ENCODE measurements at places on chromosomes 2 and 18.

GRCh38 chr2:30367232-30368070 is 79.6 kb upstream of the LCLAT1 start:
- no peaks in the 10 kb centered on the region for H3K36me3 ChIP-seq
- H3K4me3 ChIP-seq: no peak overlapping the region
- H3K4me1 ChIP-seq: peaks cover 7% of the 10 kb centered on the region
- H3K27ac ChIP-seq: no peak overlapping the region
- H3K27me3 ChIP-seq: no peaks in the 10 kb centered on the region

DNA sequence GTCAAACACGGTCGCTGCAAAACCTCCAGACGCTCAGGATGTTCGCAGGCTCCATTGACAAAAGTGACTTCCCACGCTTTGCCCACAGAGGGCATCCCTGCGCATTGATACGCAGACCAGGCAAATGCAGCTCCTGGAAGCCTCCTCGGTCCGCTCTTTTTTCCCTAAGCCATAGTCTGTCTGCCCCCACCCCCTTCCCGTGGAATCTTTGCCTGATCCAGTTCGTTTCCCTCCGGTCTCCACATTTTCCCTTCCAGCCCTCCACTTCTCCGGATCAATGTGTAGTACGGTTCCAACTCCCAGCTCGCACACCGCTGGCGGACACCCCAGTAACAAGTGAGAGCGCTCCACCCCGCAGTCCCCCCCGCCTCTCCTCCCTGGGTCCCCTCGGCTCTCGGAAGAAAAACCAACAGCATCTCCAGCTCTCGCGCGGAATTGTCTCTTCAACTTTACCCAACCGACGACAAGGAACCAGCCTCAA is at the start of gene DCC:
DCC (plus strand) TSS at position 307 of the 481 bp plus-strand sequence. CDS start 591 bp downstream, outside the sequence.
- no peak for DNase-seq
- no peaks in the 10 kb centered on the region for H3K27me3 ChIP-seq
- no peak within 1 kb of the TSS for H3K27ac ChIP-seq
- no peak within 1 kb of the TSS for H3K4me3 ChIP-seq

GRCh38 chr2:173719471-173719870 is 245.7 kb downstream of the SP3 start:
- no peak for DNase-seq
- H3K4me1 ChIP-seq: no peaks in the 10 kb centered on the region

DNA sequence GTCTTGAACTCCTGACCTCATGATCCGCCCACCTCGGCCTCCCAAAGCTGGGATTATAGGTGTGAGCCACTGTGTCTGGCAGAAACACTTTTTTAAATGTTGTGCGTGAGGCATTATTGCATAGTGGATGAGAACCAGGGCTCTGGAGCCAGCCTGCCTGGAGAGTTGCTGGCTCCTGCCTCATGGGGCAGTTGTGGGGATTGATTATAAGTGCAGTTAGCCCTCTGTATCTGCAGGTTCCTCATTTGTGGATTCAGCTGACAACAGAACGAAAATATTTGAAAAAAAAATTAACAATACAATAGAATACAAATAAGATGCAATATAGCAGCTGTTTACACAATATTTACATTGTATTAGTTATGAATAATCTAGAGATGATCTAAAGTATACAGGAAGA is 129.4 kb upstream of the EML6 start:
- no peak for DNase-seq
- peaks cover 13% of the 10 kb centered on the region for H3K36me3 ChIP-seq

DNA sequence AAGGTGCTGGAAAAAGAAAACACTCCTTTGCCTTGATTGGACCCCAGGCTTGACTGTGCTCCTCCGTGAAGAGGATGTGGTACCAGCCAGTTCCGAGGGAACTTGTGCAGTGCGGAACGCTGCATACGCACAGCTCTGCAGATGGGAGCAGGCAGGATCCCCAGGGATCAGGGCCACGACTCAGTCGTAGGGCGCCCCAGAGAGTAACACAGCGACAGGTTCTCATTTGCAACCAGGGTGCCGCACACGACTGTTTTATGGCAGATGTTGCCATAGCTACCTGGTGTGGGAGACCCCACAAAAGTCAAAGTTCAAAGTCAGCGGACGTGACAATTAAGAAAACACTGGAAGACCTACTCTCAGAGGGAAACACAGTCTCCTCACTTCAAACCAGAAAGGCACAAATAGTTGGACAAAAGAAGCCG is 779 bp downstream of the MALL start:
- no peak overlapping the region for H3K4me3 ChIP-seq
- no peaks in the 10 kb centered on the region for H3K4me1 ChIP-seq
- H3K27me3 ChIP-seq: peaks cover 96% of the 10 kb centered on the region
- H3K27ac ChIP-seq: no peak overlapping the region
- no peak for DNase-seq

DNA sequence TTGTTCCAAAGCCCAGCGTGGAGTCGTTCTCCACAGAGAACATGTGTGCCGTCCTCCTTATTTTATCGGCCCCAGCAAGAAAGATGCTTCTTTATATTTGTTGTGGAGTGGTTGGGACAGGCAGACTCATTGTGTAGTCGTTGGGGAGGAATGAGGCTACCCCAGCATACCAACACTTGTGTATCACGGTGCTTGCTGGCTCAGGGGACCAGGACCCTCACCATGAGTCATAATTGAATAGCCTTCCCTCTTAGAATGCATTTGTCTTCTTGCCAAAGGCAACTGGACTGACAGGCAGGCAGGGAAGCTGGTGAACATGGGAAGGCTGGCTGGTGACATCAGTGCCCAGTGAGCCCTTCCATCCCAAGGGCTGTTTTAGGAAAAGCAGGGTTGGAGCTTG is 4.7 kb downstream of the CAPN10 start:
- H3K4me1 ChIP-seq: peaks cover 35% of the 10 kb centered on the region
- no peaks in the 10 kb centered on the region for H3K27me3 ChIP-seq
- no peak overlapping the region for H3K27ac ChIP-seq
- peaks cover 33% of the 10 kb centered on the region for H3K36me3 ChIP-seq
- H3K4me3 ChIP-seq: no peak overlapping the region
- DNase-seq: no peak

All from effector memory CD8-positive, alpha-beta T cell (primary cell).